Suprapubic skin (tissue), 4 donors: ENCODE measurements at places on chromosomes 4 and X.

DNA sequence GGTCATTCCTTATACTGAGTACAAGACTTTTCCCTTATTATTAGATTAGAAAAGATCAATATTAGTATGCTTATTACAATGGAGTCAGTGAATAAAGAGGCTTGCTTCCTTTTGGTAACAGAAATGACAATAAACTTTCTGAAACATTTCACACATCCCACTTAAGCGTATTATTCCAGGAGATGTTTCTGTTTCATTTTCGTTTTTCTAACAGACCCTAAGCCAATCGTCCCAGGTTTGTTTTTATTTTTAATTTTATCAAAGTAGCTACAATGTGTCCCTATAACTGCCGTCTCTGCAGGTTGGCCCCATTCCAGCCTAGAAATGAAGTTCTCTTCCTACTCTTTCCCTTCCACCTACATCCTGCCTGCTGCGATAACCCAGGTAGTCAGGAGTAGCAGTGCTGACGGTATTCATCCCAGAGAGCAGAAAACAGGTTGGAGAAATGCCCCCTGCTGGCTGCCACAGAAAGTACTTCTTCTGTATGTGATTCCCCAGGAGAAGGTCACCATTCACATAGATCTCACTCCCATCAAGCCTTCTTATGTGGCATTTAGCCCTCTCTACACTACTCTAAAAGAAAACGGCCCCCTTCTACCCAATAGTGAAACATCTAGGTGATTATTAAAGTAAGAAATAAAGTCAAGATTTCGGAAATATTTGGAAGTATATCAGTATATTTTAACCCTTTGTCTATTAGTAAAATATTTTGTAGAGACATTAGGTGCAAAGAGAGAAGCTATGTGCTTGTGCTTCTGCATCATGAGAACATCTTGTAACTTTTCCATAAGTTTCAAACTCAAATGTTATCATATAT lies 40.4 kb downstream of the ENPEP start:
- H3K4me1 ChIP-seq = peaks cover 7% of the 10 kb centered on the region
- H3K27ac ChIP-seq = no peak overlapping the region
- no peaks in the 10 kb centered on the region for H3K36me3 ChIP-seq
- H3K27me3 ChIP-seq = no peaks in the 10 kb centered on the region

- H3K4me3 ChIP-seq = peak overlapping the region; percentile 80
- H3K36me3 ChIP-seq = no peaks in the 10 kb centered on the region
- peaks cover 45% of the 10 kb centered on the region for H3K4me1 ChIP-seq
Measured at GRCh38 chrX:68832516-68833447, 4.0 kb downstream of the EFNB1 start.

- H3K4me1 ChIP-seq = no peaks in the 10 kb centered on the region
- H3K4me3 ChIP-seq = peak overlapping the region; percentile 75
- peak overlapping the region; percentile 94 for H3K27ac ChIP-seq
- H3K27me3 ChIP-seq = no peaks in the 10 kb centered on the region
- no peak for DNase-seq
- no peaks in the 10 kb centered on the region for H3K36me3 ChIP-seq
Measured at GRCh38 chrX:135520022-135520552, 373 bp upstream of the INTS6L start.

GRCh38 chrX:50067435-50068284 lies 133.1 kb downstream of the AKAP4 start:
- H3K36me3 ChIP-seq = no peaks in the 10 kb centered on the region
- H3K4me3 ChIP-seq = no peak overlapping the region
- no peaks in the 10 kb centered on the region for H3K4me1 ChIP-seq
- H3K27ac ChIP-seq = no peak overlapping the region

- peaks cover 24% of the 10 kb centered on the region for H3K4me1 ChIP-seq
- H3K27me3 ChIP-seq = no peaks in the 10 kb centered on the region
- DNase-seq = no peak
- no peak overlapping the region for H3K4me3 ChIP-seq
Measured at GRCh38 chr4:40621229-40621591, 8.5 kb downstream of the RBM47 start.

DNA sequence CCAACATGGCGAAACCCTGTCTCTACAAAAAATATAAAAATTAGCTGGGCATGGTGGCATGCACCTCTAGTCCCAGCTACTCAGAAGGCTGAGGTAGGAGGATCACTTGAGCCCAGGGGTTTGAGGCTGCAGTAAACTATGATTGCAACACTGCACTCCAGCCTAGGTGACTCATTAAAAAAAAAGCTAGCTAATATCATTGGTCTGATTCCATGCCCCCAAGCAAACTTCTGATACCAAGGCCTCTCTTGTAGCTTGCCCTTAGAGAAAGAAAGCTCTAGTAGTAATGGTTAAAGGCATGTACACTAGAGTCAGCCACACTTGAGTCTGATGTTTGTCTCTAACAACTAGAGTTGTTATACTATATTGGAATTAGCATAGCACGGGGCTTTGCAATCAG lies 32.6 kb upstream of the PHF8 start:
- H3K27ac ChIP-seq = no peak overlapping the region
- no peak for DNase-seq
- no peaks in the 10 kb centered on the region for H3K27me3 ChIP-seq
- no peak overlapping the region for H3K4me3 ChIP-seq

DNA sequence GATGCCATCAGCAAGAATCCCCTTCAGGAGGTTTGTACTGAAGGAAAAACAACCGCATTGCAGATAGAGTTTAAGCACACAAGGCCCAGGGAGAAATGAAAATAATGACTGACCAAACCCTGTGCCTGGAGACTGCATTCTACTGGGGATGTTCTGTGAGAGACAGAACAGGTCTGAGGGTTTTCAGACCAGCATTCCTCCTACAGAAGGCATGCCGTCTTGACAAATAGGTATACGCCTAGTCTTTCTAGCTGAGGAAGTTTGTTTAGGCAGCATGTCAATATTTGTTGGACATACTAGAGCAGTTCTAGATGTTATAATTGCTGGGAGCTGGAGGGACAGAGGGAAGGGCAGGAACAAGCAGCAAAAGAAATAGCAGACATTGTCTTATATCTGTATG lies 68.4 kb upstream of the SCOC start:
- DNase-seq = no peak
- peaks cover 28% of the 10 kb centered on the region for H3K4me1 ChIP-seq
- no peaks in the 10 kb centered on the region for H3K36me3 ChIP-seq
- no peaks in the 10 kb centered on the region for H3K27me3 ChIP-seq
- no peak overlapping the region for H3K27ac ChIP-seq

DNA sequence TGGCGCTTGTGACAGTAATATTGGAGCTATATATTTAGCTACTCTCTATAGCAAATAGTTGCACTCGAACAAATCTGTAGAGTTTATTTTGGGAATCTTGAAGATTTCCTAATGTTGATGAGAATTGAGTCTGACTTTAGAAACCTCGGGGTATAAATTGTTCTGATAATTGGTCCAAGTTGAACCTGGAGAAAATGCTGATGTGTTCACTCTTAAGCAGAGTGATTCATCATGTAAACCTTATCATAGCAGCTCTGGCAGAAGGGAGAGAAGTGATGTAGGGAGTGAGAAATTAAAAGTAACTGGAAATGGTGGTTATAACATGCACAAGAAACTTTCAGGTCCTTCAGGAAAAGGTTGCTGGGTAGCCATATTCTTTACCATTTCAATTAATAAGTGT lies 16.4 kb upstream of the SLC4A4 start:
- H3K36me3 ChIP-seq = no peaks in the 10 kb centered on the region
- no peak for DNase-seq
- H3K27ac ChIP-seq = no peak overlapping the region
- H3K4me3 ChIP-seq = no peak overlapping the region
- no peaks in the 10 kb centered on the region for H3K27me3 ChIP-seq
